Fibroblast of villous mesenchyme (primary cell): ENCODE measurements at places on chromosomes 16 and 17. TPM values are rescaled to one million over a fixed set of nuclear protein-coding genes. Genes with fewer than 3 reads are reported as not detected.

Gene TMIGD1
- total RNA-seq = not detected in 2 replicates

DNA sequence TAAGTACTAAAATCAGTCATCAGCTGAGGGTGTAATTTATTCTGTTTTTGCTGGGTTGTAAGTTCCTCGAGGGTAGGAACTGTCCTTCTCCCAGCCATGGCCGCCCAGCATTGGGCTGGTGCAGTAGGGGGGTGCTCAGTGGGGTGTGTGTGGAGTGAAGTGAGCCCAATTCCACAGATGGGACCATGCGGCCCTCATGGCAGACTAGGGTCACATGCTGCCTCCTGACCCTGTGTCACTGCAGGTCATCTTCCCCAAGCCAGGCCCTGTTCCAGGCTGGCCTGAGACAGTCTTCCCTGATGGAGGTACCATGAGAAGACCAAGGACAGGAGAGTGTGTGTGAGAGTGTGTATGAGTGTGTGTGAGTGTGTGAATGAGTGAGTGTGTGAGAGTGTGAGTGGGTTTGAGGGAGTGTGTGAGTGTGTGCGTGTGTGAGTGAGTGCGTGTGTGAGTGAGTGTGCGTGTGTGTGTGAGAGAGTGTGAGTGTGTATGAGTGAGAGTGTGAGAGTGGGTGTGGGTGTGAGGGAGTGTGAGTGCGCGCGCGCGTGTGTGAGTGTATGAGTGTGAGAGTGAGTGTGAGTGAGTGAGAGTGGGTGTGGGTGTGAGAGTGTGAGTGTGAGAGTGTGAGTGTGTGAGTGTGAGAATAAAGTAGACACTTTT, 3.7 kb downstream of the SLC26A11 start:
- DNase-seq = no peak

GRCh38 chr17:75892556-75893224, 4.1 kb downstream of the TRIM65 start:
- DNase-seq = no peak

- no peak for DNase-seq
These were observed 74.5 kb upstream of the MYOCD start for GRCh38 chr17:12591021-12591735.

- peak; percentile 3 for DNase-seq
These were observed 544 bp downstream of the CCP110 start for GRCh38 chr16:19524356-19524615.

Gene MFSD6L
- total RNA-seq = not detected in 2 replicates

DNA sequence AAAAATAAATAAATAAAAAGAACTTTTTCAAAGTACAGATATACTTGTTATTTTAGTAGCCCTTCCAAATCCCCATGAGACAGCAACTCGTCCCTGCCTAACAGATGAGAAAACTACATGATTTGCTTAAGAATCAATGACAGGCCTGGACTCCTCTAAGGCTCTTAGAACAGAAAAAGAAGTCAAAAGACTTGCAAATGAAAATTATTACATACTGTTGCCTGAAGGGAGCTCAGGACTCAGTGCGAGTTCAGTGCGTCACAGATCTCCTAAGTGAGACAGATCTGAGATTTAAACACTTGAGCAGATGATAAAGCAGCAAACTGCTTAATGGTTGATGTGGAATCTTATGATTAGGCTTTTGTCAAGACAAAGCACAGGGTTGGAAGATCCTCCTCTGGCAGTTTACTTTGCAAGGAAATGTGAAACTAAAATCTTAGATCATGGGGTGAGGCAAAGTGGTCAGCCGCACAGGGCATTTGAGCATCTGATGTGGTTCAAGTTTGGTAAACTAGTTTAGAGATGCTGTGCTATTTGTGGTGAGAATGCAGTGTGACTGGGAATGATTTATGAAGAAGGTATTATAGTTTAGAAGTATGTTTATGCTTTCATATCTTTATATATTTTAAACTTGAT, 138.1 kb downstream of the TRIM37 start:
- DNase-seq = peak; percentile 35

Gene MT2A
- 21.2 and 76.0 TPM in 2 replicates for total RNA-seq

- peak; percentile 54 for DNase-seq
These were observed 55.8 kb downstream of the MYH13 start for GRCh38 chr17:10316801-10317542.

DNA sequence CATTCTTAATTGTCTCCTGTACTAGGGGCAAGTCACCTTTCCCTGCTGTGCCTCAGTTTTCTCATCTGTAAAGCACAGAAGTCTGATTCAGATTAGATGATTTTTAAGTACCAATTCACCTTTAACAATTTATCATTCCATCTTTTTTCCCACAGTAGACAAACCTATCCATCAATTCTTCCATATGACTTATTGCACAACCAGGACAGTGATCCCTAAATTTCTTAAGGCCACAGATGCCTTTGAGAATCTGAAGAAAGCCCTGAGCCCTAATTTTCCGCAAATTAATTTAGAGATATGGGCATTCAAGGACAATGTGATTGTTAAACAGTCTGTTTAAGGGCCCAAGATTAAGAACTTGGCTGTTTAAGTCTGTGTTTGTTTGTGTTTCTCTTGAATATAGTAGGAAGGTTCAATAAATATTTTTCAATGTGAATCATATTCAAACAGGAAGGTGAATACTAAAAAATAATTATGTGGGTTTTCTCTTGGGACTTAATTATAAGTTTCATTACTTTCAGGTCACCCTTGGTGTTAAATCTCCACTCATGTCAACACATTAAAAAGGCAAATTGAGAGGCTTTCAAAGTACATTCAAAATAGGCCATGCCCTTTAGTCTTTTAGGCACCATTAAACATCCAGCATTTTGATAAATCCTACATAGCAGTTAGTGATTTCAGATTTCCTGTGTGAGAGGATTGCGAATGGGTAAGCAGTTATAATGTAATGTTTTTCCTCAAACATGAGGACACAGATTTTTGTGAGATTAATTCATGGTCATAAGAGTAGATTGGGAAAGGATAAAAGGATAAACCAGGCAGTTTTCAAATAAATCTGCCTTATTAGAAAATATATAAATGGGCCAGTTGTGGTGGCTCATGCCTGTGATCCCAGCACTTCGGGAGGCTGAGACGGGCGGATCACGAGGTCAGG, 34.9 kb upstream of the MMD start:
- peak; percentile 57 for DNase-seq

- DNase-seq = peak; percentile 70
These were observed 1.2 kb downstream of the TMEM95 start for GRCh38 chr17:7356072-7356549.

Gene GOSR2
- 55.7 and 65.6 TPM in 2 replicates for total RNA-seq

DNA sequence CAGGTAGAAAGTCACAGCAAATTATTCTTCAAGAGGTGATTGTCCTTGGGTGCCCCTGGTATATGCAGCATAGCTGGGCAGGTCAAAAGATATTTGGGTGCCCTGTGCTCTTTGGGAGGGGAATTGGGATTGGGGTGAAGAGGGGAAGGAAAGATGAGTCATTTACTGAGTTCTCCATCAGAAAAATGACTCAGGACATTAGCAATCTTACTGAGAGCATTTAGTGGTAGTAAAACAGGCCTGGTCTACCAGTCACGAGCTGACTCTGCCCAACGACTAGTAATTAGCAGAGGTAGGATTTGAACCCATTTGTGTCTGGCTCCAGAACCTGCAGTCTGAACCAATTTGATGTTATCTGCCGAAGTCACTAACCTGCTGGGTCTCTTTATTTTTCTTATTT, 6.0 kb upstream of the GRIN2A start:
- no peak for DNase-seq

- DNase-seq = no peak
These were observed 4.3 kb downstream of the ENDOV start for GRCh38 chr17:80419255-80419654.

DNA sequence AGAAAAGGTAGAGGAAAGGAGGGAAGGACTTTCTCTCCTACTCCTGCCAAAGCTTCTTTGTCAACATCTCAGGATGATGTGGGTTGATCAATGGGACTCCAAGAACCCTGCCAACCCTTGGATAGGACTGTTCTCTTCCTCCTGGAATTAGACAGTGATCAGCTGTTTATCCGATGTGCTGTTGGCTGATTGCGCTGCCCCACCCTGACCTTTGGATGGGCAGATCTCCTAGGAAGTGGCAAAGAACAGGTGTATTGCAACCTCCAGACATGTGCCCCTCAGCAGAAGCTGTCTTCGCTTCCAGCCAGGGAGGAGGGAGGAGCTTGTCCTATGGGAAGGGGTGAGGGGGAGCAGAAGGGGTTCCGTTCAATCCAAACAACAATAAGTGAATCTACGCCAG, 30.5 kb downstream of the SLC5A11 start:
- DNase-seq = no peak

Gene LASP1
- 355 and 475 TPM in 2 replicates for total RNA-seq

DNA sequence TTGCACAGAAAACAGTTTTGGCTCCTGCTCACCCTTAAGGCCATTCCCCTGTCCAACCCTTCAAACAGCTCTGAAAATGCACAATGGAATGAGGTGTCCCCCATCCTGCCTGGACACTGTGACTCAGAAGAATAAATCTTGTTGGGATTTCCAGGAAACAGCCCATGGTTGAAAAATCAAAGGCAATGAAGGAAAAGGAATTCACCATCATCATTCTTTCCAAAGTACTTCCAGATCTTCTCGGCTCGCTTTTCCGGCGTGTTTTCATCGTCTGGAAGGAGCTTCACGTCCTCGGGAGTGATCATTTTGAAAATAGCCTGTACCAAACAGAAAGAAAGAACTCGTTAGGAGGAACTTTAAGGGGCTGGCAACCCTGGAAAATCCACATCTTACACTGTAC, 4.3 kb downstream of the RCVRN start:
- DNase-seq = peak; percentile 33

DNA sequence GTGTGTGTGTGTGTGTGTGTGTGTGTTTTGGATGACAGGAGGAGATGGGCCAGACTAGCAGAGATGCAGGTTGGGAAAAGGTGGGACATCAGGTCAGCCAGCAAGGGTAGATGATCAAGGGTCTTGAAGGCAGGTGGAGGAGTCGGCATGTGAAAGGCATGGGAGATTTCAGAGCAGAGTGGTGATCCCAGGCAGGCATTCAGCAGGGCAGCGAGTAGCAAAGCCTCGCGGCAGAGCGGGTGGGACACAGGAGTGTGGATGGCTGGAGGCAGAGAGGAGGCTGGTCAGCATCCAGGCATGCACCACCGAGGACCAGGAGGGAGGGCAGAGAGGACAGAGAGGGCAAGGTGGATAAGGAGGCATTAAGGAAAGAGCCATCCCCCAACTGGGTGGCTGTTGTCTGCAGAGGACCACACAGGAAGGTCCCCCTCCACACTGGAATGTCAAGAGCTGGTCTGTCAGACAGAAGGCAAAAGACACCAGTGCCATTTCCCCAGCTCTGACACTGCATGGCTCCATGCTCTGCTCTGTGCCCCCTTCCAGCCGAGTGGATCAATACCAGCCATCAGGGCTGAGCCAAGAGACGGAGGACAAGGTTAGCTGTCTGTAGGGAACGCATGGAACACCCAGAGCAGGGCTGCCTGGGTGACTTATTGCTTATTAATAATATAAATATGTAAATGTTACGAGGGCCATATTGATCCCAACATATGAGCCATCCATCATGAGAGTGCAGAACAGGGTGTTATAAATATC, 74.8 kb upstream of the RPL38 start:
- DNase-seq = no peak

DNA sequence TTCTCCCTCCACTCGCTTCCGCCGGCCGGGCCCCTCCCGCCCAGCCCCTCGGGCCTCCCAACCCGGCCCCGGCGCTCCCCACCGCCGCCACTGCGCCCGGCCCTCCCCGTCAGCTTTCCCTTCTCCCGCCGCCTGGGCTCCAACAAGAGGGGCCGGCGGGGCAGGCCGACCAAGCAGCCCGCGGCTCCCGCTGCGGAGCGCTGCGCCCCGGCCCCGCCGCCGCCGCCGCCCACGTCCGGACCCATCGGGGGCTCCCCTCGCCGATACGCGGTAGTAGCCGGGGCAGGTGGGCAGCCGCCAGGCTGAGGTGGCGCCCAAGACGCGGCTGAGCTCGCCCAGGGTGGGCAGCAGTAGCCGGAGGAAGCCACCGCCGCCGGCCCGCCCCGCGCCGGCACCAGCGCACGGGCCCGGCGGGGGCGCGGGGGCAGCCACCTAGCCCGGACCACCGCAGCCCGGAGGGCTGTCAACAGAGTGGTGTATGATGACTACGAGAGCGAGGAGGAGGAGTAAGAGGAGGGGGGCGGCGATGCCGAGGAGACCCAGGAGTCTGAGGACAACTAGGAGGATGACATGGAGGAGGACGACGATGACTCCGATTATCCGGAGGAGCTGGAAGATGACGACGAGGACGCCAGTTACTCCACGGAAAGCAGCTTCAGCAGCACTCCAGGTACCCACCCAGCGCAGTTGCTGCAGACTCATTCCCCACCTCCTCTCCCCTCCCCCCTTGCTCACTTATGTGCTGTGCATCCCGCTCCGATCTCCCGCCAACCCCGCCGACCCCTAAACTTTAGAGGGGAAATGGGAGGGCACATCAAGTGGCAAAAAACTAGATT, 498 bp downstream of the LRRC37B start:
- DNase-seq = peak; percentile 18

- no peak for DNase-seq
These were observed 5.5 kb downstream of the SSTR2 start for GRCh38 chr17:73170324-73170723.

DNA sequence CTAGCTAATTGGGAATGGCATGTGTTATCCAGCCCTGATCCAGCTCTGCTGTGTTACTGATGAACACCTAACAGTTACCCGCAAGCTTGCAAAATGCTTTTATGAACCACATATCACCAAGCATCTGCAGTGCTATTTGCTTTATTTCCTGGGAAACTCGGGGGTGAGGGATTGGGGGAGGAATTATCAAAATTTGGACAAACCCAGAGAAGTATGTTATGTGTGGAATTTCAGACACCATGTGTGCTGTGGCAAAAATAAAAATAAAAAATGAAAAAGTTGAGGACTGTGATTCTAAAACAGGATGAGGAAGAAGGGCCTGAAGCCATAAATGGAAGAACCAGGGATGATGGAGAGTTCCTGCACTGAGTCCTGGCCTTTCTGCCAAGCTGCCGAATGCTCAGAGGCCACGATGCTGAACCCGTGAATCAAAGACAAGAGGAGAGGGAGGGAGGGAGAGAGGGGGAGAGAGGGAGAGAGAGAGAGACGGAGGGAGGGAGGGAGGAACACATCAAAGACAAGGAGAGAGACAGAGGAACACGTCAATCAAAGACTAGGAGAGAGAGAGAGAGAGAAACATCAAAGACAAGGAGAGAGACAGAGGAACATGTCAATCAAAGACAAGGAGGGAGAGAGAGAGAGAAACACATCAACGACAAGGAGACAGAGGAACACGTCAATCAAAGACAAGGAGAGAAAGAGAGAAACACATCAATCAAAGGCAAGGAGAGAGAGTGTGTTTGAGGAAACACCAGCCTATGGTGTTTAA, 89.8 kb downstream of the MRM3 start:
- DNase-seq = peak; percentile 64

DNA sequence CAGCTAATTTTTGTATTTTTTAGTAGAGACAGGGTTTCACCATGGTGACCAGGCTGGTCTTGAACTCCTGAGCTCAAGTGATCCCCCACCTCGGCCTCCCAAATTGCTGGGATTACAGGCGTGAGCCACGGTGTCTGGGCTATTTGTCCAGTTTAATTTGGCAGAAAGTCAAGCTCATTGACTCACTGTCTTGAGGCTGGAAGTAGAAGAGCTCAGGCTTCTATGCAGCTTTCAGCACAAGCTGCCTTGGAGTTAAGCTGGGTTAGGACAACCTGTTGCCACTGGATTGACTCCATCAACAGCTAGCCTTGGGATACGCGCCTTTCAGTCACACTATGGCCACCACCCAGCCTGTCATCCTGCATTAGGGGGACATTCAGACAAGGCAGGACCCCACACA, 76.2 kb upstream of the DNAH17 start:
- DNase-seq = peak; percentile 37

GRCh38 chr16:50292566-50292948, 26.2 kb downstream of the ADCY7 start:
- no peak for DNase-seq
